ENCODE measurements at places on chromosomes 11 and 22.

GRCh38 chr22:33656808-33657628 lies 263.3 kb downstream of the LARGE1 start:
- DNase-seq, result no peak

DNA sequence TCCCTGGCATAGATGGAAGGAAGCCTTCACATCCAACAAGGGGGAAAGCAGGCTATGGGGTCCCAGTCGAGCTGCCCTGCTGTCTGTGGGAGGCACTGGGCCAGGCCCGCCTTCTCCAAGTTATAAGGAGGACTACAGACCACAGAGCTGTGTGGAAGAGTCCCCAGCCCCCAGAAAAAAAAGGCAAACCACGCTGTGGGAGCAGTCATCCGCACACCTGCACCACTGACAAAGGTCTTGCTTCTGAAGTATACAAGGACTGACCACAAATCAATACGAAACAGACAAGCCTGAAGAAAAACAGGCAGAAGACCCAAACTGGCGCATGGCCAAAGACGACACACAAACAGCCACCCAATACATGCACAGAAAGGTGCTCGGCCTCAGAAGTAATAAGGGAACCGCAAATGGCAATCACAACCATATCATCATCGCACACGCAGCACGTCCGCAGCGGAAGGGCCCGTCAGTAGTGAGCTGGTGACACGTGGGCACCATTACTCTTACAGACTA lies 384.1 kb downstream of the CTTN start:
- DNase-seq, result no peak

DNA sequence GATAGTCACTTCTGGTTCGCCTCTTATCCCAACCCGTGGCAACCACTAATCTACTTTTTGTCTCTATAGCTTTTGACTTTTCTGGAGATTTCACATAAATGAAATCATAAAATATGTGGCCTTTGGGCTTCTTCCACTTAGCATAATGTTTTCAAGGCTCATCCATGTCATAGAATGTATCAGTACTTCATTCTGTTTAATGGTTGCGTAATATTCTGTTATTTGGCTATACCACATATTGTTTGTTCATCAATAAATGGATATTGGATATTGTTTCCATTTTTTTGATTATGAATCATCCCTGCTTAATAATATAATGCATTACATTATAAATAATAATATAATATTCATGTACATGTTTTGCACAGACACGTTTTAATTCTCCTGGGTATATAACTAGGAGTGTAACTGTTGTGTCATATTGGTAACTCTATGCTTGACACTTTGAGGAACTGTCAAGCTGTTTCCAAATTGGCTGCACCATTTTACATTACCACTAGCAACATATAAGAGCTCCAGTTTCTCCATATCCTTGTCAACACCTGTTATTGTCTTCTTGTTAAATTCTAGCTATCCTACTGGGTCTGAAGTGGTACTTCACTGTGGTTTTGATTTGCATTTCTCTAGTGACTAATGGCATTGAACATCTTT lies 181.5 kb downstream of the CADM1 start:
- DNase-seq, result no peak

GRCh38 chr11:111452146-111452545 lies 60.0 kb downstream of the BTG4 start:
- DNase-seq, result no peak

DNA sequence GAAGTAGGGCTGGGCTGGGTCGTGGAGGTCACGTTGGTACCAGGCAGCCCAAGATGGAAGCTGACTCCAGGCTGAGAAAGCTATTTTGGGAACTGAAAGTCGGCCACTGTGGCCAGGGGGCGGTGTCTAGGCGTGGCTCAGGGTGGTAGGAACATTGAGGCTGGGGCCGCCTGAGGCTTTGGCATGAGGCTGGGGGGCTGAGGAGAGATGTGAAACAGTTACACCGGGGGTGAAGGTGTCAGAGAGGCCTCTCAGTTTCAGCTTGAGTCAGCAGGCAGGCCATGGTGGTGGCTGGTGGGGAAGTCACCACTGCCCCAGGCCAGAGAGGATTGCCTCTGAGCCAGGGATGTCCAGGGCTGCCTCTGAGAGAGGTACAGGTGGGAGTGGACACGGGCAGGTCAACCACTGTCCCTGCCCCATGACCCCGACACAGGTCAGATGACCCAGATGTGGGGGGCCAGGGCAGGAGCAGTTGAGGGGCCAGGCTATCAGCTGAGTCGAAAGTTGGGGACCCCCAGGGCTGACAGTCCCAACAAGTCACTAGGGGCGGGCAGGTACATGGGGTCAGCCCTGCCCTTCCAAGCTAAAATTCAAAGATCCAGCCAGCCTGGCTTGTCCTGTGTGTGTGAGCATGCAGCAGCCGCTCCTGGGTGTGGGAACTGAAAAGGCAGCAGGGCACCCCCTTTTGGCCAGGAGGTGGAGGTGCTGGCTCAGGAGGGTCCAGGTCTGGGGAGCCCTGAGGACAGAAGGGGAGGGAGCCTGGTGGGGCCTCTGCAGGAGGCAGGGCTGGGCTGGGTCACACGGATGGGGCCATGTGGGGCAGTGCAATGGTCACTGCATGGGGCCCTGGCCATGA lies 7.2 kb downstream of the KCNK7 start:
- DNase-seq, result peak; percentile 67

DNA sequence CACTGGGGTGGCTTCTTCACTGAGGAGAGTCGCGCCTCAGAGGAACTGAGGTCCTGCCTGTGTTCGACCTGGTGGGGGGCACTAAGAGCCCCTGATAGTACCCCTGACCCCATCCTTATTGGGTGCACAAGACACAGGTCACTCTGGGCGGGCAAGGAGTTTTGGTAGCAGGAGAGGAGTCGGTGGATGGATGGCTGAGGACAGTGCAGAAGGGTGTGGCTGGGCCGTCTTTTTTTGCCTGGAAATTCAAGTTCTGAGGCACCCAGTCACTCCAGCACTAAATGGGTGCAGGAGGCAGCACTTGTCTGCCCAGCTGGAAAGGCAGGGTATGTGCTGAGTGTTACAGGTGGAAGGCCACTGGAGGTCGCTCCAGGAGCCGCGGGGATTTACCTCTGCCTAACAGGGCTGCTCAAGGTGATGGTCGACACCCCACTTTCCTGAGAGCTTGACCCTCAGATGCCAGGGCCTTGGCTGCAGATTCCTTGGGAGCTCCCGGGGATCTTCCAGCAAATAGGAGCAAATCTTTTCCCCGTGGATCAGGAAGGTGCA lies 960 bp downstream of the TSSC4 start:
- no peak for DNase-seq

DNA sequence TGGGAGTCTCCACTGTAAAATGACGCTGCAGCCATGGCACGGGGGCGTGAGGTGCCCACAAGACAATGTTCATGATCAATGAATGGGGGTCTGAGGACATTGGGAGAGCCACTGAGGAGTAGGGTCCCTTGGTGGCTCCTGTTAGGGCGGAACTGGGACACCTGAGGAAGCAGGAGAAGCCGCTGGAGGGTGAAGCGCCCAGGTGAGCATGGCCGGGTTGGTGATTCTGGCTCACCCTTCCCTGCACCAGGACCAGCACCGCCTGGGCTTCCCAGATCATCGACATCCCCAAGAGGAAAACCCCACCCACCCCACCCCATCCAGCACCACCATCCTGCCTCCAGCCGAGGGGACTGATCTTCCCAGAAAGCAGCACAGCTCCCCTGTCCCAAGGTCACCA lies 30.6 kb downstream of the SHANK2 start:
- DNase-seq, result no peak
